ENCODE measurements at places on chromosomes 7 and 10.

- no peak for DNase-seq
These were observed 147.5 kb upstream of the CHST15 start for GRCh38 chr10:124240839-124241291.

GRCh38 chr10:130159192-130159794, 23.1 kb downstream of the GLRX3 start:
- DNase-seq, result no peak

- DNase-seq, result no peak
These were observed 171.7 kb downstream of the LCOR start for GRCh38 chr10:97003804-97004201.

- no peak for DNase-seq
These were observed 169.3 kb upstream of the NPSR1 start for GRCh38 chr7:34488766-34489165.

GRCh38 chr10:79050896-79051555, 17.7 kb upstream of the ZMIZ1 start:
- DNase-seq, result no peak

GRCh38 chr7:153529100-153529499, 523.1 kb upstream of the DPP6 start:
- DNase-seq, result no peak

DNA sequence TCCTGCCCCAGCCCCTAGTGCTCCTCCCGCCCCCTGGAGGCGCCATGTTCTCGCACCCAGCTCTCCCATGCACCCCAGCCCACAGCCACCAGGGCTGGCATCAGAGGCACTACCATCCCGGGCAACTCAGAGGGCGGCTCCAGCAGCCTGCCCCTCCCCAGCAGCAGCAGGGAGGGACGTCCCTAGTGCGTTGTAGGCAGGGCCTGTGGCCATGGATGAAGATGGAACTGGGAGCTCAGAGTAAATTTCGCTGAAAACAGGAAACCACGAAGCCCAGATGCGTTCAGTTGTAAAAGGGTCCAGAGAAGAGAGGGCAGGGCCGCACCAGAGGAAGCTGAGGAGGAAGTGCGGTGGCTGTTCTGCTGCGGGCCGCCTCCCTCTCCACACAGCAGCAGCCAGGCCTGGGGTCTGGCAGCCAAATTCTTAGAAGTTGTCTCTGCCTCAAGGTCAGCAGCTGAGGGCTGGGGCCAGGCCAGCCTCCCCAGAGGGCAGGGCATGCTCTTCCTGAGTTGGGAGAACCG, 24.6 kb downstream of the VSIR start:
- peak; percentile 85 for DNase-seq

- DNase-seq, result no peak
These were observed 9.6 kb downstream of the ITGB1 start for GRCh38 chr10:32948451-32948850.

GRCh38 chr10:119970107-119970506, 77.6 kb downstream of the SEC23IP start:
- DNase-seq, result no peak

DNA sequence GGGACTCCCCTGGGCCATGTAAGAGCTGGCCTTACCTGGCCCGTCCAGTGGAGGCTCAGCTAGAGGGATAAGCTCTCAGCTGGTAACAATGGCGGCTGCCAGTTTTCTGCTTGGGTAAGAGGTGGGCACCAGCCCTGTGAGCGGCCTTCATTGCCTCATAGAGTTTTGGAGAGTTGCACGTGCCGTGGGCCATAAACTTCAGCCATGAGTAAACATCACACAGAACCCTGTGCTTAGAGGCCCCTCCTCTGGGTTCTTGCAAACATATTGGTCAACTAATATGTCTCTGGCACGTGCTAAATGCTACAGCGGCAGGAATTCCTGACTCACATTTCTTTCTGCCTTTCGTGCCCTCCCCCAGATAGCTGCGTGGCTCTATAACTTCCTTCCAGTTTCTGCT, 103.9 kb upstream of the LEP start:
- DNase-seq, result no peak

DNA sequence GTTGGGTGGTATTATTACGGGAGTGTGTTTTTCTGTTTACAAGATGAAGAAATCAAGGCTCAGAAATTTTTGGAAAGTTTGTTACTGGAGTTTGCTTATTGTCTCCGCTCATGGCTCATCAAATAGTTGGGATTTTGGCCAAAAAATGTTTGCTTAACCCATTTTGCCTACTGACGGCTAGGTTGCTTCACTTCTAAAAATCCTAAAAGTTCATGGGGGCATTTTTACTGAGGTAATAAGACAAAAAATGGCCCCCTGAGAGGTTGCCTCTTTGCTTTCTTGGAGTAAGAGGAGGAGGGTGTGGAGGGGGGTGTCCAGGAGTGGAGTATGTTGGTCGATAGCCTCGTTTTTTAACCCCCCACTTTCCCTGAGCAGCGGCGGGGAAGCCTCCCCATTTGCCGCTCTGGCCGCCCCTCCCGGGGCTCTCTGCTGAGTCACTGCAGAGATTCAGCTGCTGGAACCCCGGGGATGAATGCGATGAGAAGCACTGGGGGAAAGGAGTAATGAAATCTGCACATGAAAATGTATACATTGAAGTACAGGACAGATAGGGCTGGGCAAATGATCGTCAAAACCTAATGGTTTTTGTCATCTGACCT, 1.5 kb downstream of the MEST start:
- DNase-seq, result no peak

- peak; percentile 63 for DNase-seq
These were observed 147.3 kb downstream of the CELF2 start for GRCh38 chr10:11164803-11165590.

- DNase-seq, result no peak
These were observed 57.1 kb upstream of the GRID1 start for GRCh38 chr10:86423739-86424138.

DNA sequence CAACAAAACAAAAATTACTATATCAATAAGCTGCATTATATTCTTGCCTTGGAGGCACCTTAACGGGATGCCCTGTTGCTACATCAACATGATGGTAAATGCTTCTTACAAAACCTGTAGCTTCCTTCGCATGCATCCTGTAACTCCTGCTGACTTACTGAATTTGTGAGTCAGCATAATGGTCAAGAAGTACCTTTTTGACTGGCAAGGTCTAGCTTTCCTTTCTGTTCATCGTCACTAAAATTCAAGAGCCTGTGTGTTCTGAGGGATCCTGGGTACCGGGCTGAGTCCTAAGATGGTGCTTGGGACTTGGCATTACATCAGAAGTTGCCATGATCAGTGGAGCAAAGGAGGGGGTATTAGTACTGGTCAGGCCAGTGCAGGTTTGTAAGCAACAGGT, 4.9 kb downstream of the PFKFB3 start:
- no peak for DNase-seq

DNA sequence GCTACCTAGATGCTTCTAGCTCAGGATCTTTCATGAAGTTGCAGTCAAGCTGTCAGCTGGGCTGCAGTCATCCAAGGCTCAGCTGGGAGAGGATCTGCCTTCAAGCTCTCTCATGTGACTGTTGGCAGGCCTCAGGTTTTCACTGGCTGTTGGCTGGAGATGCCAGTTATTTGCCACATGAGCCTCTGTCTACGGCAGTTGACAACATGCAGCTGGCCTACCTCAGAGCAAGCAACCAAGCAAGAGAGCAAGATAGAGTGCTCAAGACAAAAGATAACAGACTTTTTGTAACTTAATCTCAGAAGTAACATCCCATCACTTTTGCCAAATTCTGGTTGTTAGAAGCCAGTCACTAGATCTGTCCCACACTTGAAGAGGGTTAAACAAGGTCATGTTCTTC, 125.8 kb downstream of the TPST1 start:
- DNase-seq, result no peak

DNA sequence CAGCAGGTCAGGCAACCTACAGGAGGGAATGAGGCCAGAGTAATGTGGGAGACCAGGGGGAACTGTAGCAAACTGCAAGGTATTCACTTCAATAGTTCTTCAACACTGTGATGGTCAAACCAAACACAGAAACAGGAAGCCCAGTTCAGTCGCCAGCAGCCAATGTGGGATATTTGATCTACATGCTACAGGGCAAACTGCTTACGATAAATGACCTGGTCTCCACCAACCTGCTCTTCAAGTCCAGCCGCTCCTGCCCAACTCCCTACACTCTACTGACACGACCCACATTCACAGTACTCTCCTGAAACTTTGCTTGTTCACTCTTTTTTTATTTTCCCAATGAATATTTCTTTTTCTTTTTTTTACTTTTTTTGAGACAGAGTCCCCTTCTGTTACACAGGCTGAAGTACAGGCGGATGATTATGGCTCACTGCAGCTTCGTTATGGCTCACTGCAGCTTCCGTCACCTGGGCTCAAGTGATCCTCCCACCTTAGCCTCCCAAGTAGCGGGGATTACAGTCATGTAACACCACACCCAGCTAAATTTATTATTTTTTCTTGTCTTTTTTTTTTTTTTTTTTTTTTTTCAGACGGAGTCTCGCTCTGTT, 42.1 kb downstream of the MDH2 start:
- no peak for DNase-seq

DNA sequence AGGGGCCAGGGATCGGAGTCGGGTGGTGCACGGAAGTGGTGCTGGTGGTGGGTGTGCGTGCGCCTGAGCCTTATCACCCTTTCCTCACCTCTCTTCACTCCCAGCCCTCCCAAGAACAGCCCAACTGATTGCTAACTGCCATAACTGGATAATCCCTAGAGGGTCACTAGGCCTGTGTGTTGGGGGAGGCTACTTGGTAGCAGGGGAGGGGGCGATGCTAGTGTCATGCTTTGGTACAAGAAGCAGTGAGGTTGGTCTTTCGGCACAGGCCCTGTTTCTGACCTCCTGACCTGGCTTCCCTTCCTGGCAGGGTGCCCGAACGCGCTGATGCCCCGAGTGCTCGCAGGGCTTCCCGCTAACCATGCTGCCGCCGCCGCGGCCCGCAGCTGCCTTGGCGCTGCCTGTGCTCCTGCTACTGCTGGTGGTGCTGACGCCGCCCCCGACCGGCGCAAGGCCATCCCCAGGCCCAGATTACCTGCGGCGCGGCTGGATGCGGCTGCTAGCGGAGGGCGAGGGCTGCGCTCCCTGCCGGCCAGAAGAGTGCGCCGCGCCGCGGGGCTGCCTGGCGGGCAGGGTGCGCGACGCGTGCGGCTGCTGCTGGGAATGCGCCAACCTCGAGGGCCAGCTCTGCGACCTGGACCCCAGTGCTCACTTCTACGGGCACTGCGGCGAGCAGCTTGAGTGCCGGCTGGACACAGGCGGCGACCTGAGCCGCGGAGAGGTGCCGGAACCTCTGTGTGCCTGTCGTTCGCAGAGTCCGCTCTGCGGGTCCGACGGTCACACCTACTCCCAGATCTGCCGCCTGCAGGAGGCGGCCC, 652 bp downstream of the KAZALD1 start:
- DNase-seq, result peak; percentile 87

- DNase-seq, result no peak
These were observed 38.8 kb upstream of the INPP5A start for GRCh38 chr10:132498562-132499366.

DNA sequence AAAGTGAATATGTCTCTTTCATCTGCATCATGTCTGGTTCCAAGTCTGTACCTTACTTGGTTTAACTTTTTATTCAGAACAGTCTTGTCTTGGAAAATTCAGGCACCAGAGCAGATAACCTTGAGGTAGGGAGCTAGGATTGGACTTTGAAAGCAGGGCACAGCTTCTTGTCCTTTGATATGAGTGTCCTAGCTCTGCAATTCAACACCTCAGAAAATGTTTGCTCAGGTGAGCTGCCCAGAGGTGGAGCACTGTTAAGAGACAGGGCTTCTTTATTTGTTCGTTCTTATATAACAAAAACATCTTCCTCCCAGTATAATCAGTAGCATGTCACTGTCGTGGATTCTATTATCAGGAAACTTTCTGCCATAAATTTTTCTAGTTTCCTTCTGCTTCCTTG, 118.3 kb downstream of the LRRC4 start:
- no peak for DNase-seq

GRCh38 chr10:22977751-22978150, 49.9 kb downstream of the ARMC3 start:
- no peak for DNase-seq

GRCh38 chr7:86904949-86905834, 154.3 kb downstream of the ELAPOR2 start:
- DNase-seq, result peak; percentile 13

DNA sequence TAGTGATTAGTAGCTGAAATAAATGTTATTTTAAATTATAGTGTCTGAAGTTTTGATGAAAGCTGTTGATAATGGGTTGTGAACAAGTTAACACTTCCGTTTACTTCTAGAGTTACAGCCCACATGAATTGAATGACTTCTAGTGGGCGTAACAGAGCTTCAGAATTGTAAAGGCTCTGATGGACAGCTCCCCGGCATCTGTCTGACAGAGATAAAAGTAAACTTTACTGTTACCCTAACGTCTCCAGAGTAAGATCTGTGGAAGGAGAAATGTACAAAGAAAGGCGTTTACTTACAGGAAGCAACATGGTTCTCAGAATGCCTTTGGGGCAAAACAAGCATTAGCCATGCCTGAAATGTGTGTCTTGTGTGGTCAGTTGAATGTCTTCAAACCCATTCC, 124.4 kb downstream of the ADARB2 start:
- no peak for DNase-seq

DNA sequence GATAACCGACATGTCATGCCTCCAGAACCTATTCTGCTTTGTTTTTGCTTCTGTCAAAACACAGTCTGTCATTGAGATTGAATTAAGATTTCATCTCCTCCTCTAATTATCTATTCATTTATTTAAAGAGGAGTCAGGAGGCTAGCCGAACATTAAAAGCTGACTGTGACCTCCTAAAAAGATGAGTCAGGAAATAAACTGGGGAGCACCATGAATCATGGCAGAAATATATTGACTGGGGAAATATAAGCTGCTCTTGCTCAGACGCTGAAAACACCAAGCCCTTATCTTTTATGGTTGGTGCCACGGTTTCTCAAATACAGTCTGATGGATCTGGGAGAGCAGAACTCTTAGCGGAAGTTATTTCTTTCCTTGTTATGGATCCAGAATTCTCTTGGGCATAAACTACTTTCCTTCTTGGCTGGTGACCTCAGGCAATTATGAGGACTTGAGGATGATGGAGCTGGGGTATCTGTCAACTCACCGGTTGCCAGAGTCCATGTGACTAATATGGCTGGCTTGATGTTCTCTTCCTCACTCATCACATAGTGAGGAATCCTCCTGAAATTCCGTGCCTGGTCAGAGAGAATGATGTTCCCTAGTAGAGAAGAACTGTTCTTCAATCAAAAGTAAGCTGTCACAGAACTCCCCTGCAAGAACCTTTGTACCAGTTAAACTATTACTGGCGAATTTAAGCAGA, 307.6 kb upstream of the PHYHIPL start:
- no peak for DNase-seq

GRCh38 chr7:99472561-99473314, at the start of gene ZNF789:
TSS of gene ZNF789 (plus strand) at chr7:99472890. CDS start at chr7:99476457, 3,567 bp downstream.
- peak; percentile 98 for DNase-seq

DNA sequence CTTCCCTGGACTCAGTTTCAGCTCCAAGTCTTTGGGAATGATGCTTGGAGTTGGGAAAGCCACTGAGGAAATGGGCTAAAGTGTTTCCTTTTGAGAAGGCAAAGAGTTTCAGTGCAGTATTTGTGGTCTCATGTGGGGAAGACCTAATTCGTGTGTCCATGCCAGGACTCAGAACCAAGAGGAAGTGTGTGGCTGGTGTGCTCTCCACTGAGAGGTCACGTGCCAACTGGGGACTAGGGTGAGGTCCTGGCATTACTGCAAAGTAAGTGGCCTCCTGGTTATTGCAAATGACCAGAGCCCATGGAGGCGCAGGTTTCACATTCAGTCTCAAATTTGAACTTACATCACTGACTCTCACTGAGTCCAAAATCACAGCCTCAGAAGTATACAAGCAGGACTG, 48.6 kb upstream of the ITPRID1 start:
- no peak for DNase-seq

GRCh38 chr7:138077809-138078208, 1.6 kb downstream of the AKR1D1 start:
- no peak for DNase-seq

GRCh38 chr10:77599651-77600050, 38.0 kb downstream of the KCNMA1 start:
- no peak for DNase-seq
